ENCODE measurements at places on chromosomes 13 and 19. TPM values are rescaled to one million over a fixed set of nuclear protein-coding genes. Genes with fewer than 3 reads are reported as not detected.

DNA sequence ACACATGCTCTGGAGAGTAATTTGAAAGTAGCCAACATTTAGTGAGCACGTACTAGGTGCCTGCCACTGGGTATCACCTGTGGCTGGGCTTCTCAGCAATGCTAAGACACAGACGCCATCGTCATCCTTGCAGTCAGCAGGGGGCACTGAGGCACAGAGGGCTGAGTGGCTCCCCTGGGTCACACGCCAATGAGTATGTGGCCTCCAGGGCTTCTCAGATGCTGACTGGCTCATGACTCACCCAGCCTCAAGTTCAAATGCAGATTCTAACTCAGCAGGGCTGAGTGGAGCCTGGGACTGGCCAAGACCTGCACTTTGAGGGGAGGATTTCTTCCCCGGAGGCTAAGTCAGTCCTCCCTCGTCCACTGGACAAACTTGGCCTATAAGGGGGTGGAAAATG, 115.1 kb upstream of the CACNA1A start:
- DNase-seq, result no peak

- DNase-seq, result no peak
Measured at GRCh38 chr13:110103026-110103425, 203.9 kb downstream of the COL4A1 start.

Gene ZBTB32
- total RNA-seq, result not detected

DNA sequence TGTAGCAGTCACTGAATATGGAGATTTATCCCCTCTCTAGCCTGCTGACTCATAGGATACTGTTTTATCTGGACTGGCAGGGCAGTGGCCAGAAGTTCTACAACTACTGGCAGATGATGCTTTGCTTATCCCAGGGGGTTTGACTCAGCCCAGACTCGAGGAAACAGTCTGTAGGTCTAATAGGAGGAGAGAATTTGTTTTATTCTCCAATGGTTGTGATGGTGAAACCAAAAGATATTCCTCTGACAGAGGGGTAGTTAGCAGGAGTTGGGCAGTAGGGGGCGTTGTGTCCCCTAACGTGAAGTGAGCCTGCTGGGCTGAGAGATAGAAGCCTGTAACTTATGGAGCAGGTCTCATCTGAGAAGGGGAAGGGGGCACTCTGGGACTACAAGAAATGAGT, 74.9 kb downstream of the WTIP start:
- DNase-seq, result no peak

- DNase-seq, result no peak
Measured at GRCh38 chr13:40109351-40109844, 453.9 kb downstream of the COG6 start.

GRCh38 chr19:55625004-55625326, 599 bp upstream of the ZNF784 start:
- no peak for DNase-seq

Gene ZNF829
- total RNA-seq, result 2.9 TPM

DNA sequence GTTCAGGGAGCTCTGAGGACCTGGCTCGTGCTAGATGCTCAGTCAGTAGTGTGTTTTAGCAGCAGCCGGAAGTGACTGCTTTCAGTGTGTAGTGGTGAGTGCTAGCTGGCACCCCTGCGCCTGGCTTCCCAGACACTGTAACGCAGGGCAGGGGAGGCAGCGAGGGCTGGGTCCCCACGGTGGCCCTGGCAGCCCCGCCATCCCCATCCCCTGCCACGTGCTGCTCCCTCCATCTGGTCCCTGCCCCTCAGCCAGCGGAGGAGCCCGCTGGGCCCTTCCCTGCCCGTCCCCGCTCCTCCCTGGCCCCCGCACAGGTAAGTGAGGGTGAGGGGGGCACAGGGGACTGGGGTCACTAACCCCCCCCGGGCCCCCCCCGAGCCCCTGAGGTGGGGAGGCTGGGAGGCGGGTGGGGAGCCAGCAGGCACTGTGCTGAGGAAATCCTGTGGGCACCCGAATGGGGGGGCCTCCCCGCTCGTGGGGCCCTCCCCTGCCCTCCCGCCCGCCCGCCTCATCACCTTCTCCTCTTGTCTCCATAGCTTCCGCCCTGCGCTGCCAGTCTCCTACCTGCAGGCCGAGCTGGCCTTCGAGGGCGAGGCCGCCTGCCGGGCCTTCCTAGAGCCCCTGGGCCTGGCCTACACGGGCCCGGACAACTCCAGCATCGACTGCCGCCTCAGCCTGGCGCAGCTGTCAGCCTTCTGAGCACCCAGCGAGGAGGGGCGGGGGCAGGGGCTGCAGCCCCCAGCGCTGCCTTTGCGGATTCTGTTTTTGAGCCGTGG, 3.2 kb downstream of the LENG9 start:
- no peak for DNase-seq

DNA sequence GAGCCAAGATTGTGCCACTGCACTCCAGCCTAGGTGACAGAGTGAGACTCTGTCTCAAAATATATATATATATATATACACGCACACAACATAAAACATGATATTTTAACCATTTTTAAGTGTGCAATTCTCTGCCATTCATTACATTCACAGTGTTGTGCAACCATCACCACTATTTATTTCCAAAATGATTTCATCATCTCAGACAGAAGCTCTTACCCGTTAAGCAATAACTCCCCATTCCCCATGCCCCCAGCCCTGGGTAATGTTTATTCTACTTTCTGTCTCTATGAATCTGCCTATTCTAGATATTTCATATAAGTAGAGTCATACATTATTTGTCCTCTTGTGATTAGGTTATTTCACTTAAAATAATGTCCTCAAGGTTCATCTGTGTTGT, 20.3 kb downstream of the WDR88 start:
- DNase-seq, result no peak

Gene CYP4F2
- total RNA-seq, result not detected

DNA sequence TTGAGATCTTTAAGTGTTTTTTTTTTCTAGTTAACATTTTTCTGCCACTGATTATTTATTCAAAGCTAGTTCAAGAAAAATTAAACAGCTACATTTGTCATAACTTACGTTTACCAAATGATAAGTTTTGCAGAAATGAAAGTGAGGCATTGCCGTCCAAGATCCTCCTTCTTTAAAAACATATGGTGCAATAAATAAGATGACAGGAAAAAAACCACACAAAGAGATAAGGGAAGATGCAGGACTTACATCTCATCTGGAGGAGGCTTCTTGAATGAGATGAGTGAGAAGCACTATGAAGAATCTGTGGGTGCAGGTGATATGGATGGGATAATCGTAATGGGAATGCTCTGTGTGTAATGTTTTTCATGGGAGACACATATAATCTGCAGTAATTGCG, 12.4 kb downstream of the TNFSF13B start:
- no peak for DNase-seq

DNA sequence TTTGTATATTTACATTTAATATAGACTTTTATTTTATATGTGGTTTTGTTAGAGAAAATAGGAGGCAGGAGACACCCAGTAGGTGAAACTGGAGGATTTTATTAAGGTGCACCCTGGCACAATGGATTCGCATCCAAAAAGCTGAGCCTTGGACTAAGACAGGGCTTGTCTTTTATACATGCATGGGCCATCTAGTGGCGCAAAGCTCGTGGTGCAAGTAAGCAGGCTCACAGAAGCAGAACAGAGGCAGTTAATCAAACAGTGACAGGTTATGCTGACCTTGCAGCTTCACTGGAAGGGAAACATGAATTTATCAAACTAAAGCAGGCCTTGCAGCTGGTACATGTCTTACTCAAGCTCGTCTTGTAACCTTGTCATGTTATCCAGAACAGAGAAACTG, 58.8 kb upstream of the ZNF681 start:
- peak; percentile 20 for DNase-seq

Gene WDR88
- not detected for total RNA-seq

Gene GSX1
- not detected for total RNA-seq

GRCh38 chr13:23643338-23644125, 73.3 kb downstream of the TNFRSF19 start:
- no peak for DNase-seq

Gene PCSK4
- 1.6 TPM for total RNA-seq

Gene SYT5
- not detected for total RNA-seq

Gene EPSTI1
- total RNA-seq, result 4.9 TPM

GRCh38 chr19:55528030-55528803, 8.7 kb downstream of the SBK2 start:
- no peak for DNase-seq

DNA sequence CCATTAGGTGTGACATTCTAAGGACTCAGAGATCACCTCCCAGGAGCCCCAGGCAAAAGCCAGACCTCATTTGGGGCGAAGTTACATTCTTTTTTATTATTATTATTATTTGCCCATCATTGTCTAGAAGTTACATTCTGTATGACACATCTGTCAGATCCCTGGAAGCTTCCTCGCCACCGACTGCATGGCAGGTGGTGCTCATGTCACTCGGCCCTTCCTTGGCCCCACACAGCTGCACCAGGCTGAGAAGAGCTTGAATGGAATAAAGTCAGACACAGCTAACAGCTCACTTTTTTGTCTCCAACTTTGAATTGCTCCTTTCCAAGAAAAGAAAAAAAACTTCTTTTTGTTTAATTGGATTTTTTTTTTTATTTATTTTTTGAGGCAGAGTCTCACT, 41.4 kb upstream of the LDLR start:
- DNase-seq, result no peak

DNA sequence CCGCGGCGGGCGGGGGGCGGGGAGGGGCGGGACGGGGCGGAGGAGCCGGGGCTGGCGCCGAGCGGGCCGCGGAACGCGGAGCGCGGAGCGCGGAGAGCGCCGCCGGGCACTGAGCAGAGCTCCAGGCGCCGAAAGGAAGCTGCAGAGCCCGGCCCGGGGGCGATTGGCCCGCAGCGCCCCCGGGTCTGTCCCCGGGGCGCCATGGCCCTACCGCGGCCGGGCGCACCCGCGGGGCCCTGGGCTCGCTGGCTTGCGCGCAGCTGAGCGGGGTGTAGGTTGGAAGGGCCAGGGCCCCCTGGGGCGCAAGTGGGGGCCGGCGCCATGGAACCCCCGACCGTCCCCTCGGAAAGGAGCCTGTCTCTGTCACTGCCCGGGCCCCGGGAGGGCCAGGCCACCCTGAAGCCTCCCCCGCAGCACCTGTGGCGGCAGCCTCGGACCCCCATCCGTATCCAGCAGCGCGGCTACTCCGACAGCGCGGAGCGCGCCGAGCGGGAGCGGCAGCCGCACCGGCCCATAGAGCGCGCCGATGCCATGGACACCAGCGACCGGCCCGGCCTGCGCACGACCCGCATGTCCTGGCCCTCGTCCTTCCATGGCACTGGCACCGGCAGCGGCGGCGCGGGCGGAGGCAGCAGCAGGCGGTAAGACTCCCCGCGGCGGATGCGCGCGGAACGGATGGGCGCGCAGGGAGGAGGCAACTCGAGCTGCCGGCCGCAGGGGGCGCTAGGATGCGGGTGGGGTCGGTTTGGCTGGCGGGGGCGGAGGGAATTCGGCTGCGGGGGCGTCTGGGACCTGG, at the start of gene PDE4A:
PDE4A (plus strand) TSS at position 95 of the 796 bp plus-strand sequence; CDS start at position 322, 227 bp downstream.
- DNase-seq, result no peak

- DNase-seq, result peak; percentile 1
Measured at GRCh38 chr19:16472992-16473391, 1.2 kb upstream of the EPS15L1 start.

DNA sequence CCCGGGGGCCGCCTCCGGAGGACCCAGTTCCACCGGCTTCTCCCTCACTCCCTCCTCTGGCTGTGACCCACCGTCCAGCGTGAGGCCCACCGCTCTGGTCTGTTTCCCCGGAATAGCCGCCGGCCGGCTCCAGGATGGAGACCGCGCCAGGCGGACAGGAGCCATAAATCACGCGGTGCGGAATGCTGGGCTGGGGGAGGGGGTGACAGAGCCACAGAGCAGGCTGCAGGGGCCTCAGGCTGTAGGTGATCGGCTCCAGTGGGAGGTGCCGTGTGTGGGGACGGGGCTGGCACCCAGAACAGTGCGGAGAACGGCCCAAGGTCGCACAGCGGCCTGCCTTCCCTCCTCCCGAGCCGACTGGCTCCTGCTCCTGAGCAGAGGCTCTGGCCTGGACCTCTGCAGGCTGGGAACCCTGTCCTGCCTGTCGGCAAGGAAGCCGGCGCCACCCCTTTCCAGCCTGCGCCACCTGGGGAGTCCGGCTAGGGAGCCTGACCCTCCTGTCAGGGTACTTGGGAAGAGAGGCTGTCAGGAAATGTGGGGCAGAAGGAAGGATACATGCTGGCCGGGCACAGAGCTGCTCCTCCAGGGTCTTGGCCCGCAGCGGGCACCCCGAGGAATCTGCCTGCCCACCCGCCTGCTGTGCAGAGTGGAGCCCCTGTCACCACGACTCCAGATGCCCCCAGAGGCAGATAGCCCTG, 8.3 kb downstream of the PIAS4 start:
- DNase-seq, result no peak

Gene KIR2DL1
- not detected for total RNA-seq

Gene GRK1
- total RNA-seq, result 0.13 TPM

- no peak for DNase-seq
Measured at GRCh38 chr13:51771418-51772104, 32.4 kb downstream of the DHRS12 start.

- no peak for DNase-seq
Measured at GRCh38 chr13:66821551-66821950, 408.6 kb downstream of the PCDH9 start.

Gene MISP3
- 5.7 TPM for total RNA-seq
